ENCODE measurements at places on chromosomes 5 and 9.
A peak's percentile ranks its signal among the peaks of the same experiment; 100 is the strongest.

GRCh38 chr9:18379073-18379811 lies 94.7 kb upstream of the ADAMTSL1 start:
- DNase-seq: no peak

GRCh38 chr5:78360674-78360923 lies 182 bp downstream of the SCAMP1 start:
- DNase-seq: no peak

- no peak for DNase-seq
Measured at GRCh38 chr5:27911216-27911615, 872.8 kb upstream of the CDH9 start.

GRCh38 chr9:133727876-133728441 lies 10.2 kb downstream of the SARDH start:
- no peak for DNase-seq

DNA sequence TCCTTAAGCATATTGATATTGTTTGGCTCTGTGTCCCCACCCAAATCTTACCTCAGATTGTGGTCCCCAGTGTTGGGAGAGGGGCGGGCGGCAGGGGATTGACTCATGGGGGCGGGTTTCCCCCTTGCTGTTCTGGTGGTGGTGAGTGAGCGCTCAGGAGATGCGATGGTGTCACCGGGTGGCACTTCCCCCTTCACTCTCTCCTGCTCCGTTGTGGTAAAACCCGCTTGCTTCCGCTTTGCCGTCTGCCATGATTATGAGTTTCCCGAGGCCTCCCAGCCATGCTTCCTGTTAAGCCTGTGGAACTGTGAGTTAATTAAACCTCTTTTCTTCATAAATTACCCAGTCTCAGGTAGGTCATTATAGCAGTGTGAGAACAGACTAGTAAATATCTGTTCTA lies 229.1 kb downstream of the IRX2 start:
- no peak for DNase-seq

- peak; percentile 30 for DNase-seq
Measured at GRCh38 chr9:114611516-114612271, 603 bp downstream of the TMEM268 start.

GRCh38 chr5:134171972-134172371 lies 4.8 kb downstream of the SKP1 start:
- DNase-seq: no peak

- DNase-seq: no peak
Measured at GRCh38 chr9:130731355-130731754, 37.8 kb downstream of the EXOSC2 start.

GRCh38 chr5:148374690-148375360 lies 8.9 kb upstream of the FBXO38 start:
- peak; percentile 33 for DNase-seq

DNA sequence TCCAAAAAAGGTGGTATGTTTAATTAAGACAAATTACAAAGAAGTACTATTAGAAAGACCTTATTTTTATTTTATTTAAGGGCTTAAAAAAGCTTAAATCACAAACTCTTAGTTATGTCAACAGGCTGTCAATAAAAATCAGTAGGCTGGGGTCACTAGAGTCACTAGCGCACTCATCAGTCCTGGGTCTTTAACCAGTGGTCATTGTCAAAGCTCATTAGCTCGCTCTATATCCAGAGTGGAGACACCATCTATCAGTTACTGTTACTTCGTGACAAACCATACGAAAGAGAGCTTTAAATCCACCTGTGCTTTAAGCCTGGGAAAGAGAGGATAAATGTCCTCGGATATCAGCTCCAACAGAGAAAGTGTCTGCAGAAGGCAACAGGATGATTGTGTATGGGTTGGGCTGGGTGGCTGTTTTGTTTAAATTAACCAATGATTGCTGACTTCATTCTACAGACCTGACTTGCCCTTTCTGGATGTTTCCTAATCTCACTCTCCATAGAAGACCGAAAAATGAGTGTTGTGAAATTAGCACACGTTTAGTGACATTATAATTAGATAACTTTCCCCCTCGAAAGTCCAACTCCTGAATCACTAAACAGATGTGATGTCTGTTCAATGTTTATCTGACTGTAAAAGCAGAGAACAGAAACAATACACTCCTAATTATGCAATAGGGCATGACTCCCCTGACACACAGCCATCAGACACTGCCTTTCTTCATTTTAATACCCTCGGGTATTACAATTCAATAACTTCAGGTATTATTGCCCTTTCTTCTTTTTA lies 123.6 kb upstream of the TNPO1 start:
- DNase-seq: no peak

GRCh38 chr5:33180900-33181299 lies 259.9 kb upstream of the TARS1 start:
- DNase-seq: no peak

DNA sequence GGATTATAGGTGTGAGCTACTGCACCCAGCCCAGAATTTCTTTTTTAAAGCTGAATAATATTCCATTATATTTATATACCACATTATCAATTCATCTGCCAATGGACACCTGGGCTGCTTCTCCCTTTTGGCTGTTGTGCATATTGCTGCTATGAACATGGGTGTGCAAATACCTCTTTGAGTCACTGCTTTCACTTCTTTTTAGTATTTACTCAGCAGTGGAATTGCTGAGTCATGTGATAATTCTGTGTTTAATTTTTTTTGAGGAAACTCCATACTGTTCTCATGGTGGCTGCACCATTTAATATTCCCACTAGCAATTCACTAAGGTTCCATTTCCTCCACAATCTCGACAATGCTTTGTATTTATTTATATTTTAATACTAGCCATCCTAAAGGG lies 36.1 kb upstream of the KIF4B start:
- no peak for DNase-seq

DNA sequence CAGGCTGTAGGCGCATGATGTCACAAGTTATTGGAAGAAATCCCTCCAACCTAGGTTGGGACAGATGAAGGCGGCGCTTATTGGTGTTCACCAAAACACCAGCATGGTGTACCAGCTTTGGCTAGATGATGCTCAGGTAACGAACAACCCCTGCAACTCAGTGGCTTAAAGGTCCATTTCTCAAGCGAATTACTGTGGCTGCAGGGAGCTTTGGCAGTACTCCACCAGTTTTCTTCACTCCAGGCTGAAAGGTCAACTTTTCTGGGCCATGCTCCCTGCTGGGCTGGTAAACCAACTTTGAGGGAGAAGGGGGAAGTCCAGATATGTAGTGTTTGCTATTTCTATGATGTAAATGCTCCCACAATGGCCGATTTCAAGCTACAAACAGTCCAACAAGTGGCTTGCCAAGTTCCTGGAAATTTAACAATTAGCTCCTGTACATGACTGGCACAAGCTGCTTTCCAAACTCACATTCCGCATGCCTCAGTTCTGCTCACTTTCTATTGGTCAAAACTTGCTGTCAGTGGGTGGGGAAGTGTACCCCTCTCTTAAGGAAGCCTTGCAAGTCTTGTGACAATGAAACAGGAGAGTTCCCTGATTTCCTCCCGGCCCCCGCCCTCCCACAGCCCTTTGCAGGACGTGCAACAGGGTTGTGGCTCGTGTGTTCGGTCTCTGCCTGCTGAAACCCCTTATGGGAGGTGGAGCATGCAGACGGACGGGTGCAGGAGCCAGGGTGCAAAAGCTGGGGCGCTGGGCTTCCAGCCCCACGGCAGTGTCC lies 588 bp upstream of the ZBED3 start:
- DNase-seq: no peak

GRCh38 chr5:64622991-64623390 lies 67.3 kb upstream of the SHISAL2B start:
- DNase-seq: no peak

- peak; percentile 45 for DNase-seq
Measured at GRCh38 chr9:19946441-19947109, 157.7 kb upstream of the SLC24A2 start.

GRCh38 chr5:170307575-170308465 lies 10.2 kb upstream of the LCP2 start:
- no peak for DNase-seq

DNA sequence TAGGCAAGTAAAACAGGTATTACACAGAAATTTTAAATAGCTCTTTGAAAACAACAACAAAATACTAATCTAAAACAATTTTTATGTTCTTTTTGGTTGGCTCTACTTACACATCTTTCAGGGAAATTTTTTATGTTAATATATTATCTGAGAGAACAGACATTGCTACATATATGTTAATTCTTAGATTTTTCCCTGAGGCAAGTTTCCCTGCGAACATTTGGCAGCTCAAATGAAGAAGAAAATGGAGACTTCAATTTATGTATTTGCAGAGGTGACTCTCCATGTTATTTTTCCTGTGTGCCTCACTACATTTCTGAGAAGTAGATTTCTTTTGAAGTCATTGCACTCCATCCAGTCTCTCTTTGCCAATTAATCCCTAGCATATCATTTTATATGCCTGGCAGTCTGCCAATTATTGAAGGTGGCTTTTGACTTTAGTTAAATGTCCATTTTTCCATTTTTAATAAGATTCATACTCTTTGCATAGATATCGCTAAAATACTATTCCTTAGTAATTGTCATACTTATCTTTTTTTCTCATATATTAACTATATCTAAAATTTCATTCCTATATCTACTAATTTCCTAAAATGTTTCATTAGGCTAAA lies 908.2 kb upstream of the CDH10 start:
- no peak for DNase-seq

DNA sequence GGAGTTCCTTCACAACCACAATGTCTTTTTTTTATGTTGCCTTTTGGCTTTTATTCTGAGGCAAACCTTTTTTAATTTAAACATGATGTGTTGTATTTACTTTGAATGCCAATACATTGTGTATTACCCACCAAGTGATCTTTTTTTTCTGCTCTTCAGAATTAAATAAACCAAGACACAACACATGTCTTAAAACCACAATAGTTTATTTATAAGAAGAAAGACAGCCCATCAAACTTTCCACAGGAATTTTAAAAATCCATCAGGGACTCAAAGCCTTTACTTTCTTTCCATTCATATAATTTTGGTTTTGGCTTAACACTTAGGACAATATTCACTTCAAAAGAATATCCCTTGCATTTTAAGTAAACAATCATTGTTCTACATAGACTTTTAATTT lies 321.8 kb upstream of the MEF2C start:
- no peak for DNase-seq

DNA sequence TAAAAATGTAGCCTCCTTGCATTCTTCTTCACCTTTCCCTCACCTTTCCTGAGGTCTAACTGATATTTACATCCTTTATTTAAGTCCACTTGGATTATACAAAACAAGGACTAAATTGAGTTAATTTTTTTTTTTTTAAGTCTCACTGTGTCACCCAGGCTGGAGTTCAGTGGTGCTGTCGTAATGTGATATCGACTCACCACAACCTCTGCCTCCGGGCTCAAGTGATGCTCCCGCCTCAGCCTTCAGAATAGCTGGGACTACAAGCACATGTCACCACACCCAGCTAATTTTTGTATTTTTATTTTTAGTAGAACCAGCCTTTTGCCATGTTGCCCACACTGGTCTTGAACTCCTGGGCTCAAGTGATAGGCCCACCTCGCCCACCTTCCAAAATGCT lies 195.3 kb downstream of the BNC2 start:
- DNase-seq: no peak

GRCh38 chr5:93611976-93612854 lies 29.2 kb downstream of the NR2F1 start:
- DNase-seq: no peak

DNA sequence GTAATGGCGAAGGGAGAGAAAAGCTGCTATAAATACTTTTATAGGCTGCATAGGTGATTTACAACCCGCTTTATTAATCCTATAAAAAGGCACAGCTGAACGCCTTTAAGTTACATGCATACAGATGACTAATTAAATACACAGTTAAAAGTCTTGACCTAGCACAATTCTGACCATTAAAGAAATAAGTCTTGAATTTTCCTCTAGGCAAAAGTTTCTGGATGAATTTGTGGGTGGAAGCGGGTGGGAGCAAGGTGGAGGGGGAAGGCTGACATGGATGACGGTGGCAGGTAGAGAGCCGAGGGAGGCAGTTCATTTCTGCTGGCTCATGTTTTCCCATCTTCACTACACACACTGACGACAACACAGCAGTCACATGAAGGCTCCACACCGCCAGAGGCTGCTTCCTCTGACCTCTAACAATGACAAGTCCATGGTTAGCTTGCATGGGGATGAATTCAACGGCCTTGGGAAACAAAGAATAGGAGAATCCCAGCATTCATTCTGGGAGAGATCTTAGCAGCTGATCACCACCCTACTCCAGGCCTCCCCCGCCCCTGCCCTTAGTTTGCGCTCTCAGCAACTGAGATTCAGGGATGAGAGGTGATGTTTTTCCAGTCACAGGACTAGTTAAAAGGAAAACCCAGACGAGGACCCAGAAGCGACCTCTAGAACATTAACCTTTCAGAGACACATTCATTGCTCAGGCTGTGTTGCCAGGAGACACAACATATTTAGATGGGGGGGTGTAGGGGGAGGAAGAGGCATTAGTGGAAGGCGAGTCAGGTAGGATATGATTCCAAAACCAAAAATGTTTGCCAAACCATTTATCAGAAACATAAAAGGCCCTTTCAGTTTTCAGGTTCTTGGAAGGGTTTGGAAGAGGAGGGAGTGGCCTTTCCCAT lies 329.3 kb downstream of the PIK3R1 start:
- DNase-seq: no peak

DNA sequence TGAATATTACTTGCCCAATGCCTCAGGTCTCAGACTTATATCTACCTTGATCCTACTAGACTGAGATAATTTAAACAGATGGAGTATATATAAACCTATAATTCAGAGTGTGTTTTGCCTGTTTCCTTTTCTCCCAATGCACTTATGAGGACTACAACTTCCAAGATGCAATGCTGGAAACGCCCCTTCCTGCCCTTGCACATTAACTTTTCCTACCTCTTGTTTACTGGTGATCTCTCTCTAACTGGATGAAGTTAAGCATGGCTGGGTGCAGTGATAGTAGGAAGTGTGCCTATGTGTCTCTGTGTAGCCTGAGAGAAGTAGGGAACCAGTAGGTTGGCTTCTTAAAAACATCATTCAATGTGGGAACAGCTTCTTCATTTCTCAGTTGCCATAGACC lies 115.2 kb downstream of the SVEP1 start:
- DNase-seq: no peak

DNA sequence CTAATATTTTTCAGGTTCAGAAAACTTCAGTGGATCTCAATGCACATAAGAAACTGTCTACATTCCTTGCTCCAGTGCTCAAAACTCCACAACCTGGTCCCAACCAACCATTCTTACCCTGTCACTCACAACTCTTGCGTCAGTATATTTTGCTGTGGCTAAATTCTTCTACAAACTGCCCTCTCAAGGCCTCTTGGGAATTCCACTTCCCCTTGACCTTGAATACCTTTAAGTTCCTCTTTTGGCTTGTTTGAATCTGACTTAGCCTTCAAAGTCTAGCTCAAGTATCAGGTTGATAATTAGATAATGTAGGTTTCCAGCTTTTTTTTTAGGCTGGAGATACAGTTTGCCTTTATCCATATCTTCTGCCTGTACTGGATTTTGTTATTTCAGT lies 128.3 kb downstream of the SLF1 start:
- DNase-seq: no peak

GRCh38 chr9:68750786-68751185 lies 45.7 kb downstream of the PIP5K1B start:
- no peak for DNase-seq

Data from activated CD4-positive, alpha-beta T cell treated with anti-CD3 and anti-CD28 coated beads, Interleukin-2, amount 10 ng/mL, durations not matched to agents 7 days and 5 days (primary cell).